Stimulated activated CD8-positive, alpha-beta memory T cell treated with anti-CD3 and anti-CD28 coated beads, Interleukin-7, amount 100 ng/mL, for 1 hour (primary cell): ENCODE measurements at places on chromosomes 5 and 9.

GRCh38 chr9:132768932-132769905, 99.0 kb downstream of the GTF3C4 start:
- peak; percentile 25 for DNase-seq

DNA sequence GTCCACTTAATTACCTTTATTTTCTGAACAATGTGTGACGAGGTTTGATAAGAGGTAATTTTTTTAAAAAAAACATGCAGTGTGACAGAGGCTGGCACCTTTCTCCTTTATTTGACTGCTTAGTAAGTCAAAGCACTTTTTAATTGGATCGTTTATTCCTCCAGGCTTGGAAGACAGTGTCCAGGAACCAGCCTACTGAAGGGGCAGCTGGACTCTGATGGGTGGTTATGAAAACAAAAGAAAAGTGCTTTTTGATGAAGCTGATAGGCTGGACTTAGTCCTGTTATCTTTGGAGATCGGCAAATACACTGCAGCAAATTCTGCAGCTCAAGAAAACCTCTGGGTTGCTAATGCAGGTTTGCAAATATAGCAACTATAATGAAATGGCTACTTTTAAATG, 141.7 kb downstream of the DCP2 start:
- no peak for DNase-seq

GRCh38 chr5:122639033-122639432, 135.8 kb upstream of the SNX2 start:
- DNase-seq, result no peak

GRCh38 chr5:137837491-137838394, 29.9 kb upstream of the MYOT start:
- DNase-seq, result no peak

DNA sequence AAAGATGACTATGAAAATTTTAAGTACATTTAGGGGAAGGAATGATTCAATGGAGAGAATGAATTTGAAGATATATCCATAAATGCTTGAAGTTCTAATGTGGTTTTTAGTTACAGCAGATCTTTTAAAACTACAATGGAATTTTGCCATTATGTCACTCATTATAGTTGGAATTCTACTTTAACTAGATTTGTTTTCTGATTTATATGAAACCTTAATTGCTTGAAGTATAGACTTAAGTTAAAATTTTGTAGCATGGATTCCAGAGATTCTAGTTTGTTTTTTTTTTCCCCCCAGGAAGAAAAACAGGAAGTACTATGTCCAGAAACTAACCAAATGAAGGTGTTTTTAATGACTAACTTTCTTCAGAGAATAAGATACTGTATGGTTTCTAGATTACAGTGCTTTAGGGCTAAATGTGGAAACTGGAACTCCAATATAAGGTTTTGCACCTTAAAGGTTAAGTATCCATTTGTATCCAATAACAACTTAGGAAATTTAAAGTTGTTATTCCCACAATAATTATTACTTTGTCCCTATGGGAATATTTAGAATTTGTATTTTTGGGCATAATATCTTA, 70.3 kb downstream of the ZSWIM6 start:
- DNase-seq, result no peak

DNA sequence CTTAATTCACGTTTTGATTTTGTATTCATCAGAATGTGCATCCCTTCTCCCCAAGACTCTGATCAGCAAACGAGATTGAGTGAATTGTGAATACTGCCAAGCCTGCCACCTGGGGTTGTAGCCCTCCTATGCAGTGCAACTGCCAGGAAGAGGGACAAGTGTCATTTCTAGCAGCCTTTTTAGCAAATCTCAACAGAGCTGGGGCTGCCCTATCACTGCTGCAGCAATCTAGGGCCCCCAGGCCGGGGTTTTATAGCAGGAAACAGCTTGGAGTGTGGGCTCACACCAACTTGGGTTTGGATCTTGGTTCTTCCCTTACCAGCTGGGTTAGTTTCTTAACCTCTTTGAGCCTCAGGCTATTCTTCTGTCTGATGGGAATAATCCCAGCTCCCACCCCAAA, 4.0 kb downstream of the CSF1R start:
- no peak for DNase-seq

DNA sequence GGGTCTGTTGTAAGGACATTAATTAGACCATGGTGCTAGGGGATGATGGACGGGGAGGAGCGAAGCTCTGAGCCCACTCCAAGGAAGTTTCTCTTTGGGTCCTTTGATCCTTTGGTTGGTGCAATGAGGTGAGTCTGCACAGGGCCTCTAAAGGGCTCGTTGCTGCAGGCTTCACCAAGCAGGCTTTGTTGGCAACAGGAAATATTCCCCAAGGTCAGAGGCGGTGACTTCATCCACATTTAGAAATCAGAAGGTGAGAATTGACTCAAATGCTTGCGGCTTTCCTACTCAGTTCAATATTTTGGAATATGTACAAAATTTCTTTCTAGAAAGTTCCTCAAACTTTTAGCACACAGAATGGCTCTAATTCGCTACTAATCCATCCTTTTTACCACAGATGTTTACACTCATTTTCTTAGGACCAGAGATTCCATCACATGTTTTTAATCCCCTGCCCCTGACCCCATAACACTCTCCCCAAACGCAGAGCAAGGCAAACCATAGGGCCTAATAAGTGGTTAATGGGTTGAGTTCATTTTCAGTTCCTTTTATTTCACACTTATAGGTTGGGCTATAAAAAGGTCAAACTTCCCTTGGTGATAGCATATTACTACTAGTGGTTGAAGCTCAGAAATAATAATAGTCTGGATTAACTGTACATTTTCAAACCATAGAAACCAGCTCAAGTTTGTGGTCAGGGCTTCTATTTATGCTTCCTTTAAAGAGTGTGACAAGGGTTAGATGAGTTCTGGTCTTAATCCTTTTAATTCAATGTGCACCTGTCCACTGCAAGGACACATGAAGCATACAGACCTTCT, 37.3 kb upstream of the TMEM252 start:
- DNase-seq, result no peak

DNA sequence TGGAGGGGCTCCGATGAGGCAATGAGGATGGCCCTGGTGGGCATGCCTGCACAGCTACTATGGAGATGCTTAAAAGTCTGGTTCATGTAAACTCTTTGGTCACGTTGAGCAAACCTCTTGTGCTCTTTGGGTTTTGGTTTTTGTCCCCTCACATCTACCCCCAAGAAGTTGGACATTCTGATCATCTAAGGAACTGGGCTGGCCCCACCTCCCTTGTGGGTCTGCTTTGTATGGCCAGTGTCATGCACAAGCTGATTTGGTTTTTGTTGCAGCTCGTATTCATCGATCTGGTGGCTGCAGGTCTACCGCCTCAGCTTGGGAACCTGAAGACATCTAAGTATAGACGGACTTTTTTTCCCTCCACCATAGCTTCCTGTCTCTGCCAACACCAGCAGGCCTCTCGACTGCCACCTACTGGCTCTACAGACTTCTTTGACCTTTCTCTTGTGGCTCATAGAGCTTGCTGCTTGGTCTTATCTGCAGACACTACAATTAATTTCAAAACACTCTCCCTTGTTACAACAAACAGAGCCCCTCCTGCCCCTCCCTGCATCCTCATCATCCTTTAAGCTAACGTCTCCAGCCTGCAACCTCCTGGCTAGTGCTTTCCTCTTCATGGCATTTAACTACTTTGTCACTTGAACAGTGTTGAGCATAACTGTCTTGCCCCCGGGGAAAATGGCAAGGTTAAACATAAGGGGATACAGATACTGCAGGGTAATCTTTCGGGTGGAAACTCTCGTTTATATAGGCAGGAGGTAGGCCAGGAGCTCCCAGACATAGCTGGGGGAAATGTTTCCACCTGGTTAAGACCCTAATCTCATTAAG, 34.5 kb downstream of the TSTD2 start:
- DNase-seq, result peak; percentile 38

GRCh38 chr5:120919017-120919416, 454.9 kb downstream of the PRR16 start:
- no peak for DNase-seq

- no peak for DNase-seq
Observed at GRCh38 chr5:157677931-157678330, 6.6 kb downstream of the C5orf52 start.

GRCh38 chr5:160628619-160628968, 206.9 kb downstream of the PTTG1 start:
- no peak for DNase-seq

- no peak for DNase-seq
Observed at GRCh38 chr5:57482671-57483106, at the start of gene ACTBL2. Gene ACTBL2, minus strand, starts transcription at chr5:57482811. Its CDS starts 104 bp downstream, at chr5:57482707.

- DNase-seq, result no peak
Observed at GRCh38 chr5:6950250-6950649, 237.0 kb downstream of the TENT4A start.

GRCh38 chr5:91211997-91212713, 171.0 kb downstream of the ARRDC3 start:
- no peak for DNase-seq

- no peak for DNase-seq
Observed at GRCh38 chr5:10227379-10227778, 22.3 kb downstream of the ATPSCKMT start.

GRCh38 chr9:69671879-69672595, at the start of gene APBA1:
Gene APBA1, minus strand, starts transcription at chr9:69672371.
- DNase-seq, result no peak

- DNase-seq, result no peak
Observed at GRCh38 chr9:673264-673965, 168.1 kb upstream of the DMRT1 start.

GRCh38 chr5:111744455-111744854, 12.5 kb downstream of the NREP start:
- DNase-seq, result no peak

DNA sequence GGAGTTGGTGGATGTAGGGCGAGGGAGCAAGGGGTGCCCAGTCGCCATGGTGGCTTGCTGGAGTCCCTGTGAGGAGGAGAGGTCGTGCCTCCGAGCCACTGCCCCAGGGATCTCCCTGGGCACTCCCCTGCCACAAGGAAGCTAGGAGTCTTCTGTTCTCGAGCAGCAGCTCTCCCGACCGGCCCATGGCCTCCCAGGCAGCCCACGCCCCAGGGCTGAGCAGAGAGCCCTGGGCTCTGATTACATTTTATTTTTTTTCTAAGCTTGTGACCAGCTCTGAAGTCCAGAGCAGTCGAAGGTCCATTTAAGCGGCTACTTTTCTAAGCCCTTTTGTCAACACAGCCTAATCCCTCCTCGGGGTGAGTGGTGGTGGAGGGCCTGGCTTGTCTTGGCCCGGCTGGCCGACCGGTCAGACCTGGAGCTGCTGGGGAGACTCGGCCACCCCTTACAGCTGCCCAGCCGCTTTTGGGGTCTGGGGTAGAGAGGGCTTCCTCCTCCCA, 2.1 kb downstream of the RXRA start:
- DNase-seq, result no peak

GRCh38 chr9:135692410-135692809, 6.9 kb downstream of the SOHLH1 start:
- no peak for DNase-seq

- no peak for DNase-seq
Observed at GRCh38 chr5:982377-983237, 26.0 kb upstream of the NKD2 start.

DNA sequence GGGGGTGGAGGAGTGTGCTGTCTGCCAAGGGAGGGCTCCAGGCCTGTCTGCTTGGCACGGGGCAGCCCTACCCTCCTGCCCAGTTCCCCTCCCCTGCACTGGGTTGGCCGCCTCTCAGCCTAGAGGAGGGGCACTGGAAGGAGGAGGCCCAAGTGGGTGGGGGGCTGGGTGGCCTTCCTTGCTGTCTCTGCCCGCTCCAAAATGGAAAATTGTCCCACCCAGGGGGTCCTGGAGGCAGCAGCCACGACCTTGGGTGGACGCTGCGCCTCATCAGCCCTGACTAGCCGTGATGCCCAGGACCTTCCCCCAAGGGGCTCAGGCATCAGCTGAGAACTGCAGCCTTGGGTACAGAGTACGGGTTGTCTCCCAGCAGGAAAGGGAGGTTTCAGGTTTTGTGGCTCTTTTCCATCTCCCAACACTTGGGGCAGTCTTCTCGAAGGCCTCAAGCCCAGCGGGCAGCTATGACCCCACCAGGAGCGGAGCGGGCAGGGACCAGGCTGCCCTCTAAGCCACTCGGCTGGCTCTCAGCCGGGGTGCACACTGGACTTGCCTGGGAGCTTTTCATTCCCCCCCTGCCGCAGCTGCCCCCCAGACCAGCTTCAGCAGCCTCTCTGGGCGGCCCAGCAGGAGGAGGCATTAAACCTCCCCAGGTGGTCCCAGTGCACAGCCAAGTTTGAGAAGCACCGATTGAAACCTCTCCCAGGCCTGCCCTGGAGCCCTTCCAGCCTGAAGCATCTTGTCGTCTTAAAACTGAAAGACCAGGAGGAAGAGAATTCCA, 20.6 kb downstream of the NTNG2 start:
- DNase-seq, result no peak

DNA sequence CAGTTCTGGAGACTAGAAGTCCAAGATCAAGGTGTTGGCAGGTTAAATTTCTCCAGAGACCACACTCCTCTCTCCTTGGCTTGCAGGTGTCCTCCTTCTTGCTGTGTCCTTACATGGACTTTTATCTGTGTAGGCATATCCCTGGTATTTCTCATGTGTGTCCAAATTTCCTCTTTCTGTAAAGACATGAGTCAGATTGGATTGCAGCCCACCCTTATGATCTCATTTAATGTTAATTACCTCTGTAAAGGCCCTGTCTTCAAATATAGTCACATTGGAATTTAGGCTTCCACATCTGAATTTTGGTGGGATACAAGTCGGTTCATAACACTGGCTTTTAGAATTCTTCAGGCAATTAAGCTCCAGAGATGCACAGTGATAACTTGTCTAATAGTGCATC, 322.2 kb upstream of the GRIA1 start:
- DNase-seq, result no peak

DNA sequence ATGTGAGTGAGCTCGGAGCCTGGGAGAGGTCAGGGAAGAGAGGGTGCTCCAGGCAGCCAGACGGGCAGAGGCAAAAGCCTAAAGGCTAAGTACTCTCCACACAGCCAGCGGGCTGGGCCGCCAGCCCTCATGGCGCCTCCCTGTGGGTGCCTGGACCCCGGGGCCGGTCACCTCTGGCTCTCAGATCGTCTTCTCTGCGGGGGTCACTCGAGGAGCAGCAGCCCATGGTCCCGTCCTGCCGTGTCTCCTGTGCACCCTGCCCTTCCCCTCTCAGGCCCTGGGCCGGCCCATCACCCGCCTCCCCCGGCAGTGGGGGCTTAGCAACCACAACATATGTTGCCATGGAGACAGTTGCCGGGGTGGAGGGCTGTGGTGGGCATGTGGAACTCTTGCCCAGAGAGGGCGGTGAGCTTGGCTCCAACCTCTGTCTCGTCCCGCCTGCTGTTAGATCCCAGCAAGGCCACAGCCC, 4.2 kb downstream of the AK1 start:
- DNase-seq, result no peak

DNA sequence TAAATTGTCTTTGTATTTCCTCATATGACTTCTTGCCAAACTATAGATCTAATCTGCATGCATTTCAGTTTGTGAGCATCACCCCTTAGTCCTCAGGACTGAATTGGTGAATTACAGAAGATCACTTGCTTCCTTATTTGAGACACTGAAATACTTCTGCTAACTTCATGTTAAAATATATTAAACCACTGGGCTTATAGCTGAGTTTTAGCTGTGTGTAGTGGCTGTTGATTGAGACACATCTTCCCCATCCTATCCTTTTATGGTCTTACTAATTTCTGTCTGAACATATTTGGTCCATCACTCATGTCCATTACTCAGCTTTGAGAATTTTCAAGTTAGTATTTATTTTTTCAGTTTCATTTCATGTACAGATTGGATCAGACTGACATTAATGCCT, 295.9 kb downstream of the PSAT1 start:
- DNase-seq, result no peak

- DNase-seq, result no peak
Observed at GRCh38 chr5:10046676-10047075, 203.0 kb downstream of the ATPSCKMT start.
